ENCODE measurements at places on chromosomes 3 and 15. TPM values are rescaled to one million over a fixed set of nuclear protein-coding genes. Genes with fewer than 3 reads are reported as not detected.

- DNase-seq: no peak
Measured at GRCh38 chr3:20645340-20645739, 459.3 kb upstream of the SGO1 start.

DNA sequence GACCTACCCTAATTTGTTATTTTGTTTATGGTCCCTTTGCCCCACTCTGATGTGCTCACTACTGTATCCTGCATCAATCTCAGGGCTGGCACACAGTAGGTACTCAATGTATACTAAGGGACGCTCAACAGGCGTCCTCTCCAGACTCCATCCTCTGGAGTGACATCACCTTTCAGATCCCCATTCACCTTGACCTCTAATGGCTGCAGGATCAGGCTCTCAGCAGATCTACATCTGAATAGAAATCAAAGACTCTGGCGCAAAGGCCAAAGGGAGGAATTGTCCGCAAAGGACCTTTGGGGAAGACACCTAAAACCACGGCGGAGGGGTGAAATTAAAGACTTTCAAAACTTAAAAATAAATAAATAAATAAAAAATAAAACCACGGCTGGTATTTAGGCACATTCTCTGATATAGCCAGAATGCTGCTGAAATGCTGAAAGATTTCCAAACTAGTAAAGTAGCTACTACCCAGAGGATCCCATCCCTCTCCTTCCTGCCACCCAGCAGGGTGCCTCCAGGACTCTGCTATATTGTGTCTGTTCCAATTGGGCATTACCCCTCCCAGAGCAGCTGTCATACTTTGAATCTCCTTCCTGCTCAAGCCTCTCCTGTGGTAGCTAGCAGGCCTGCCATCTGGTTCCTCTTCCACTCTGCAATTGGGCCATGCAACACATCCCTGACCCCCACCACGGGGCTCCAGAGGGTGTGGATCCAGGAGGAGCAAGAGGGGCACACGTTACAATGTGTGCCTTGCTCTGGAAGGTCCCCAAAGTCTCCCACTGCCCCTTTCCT lies 6.1 kb downstream of the SHF start:
- DNase-seq: no peak

- no peak for DNase-seq
Measured at GRCh38 chr3:134364936-134365765, 9.1 kb downstream of the AMOTL2 start.

GRCh38 chr15:38255690-38256089 lies 3.1 kb downstream of the SPRED1 start:
- DNase-seq: no peak

- no peak for DNase-seq
Measured at GRCh38 chr15:38558372-38559059, 6.1 kb downstream of the RASGRP1 start.

Gene CA12
- 24.8 TPM for polyA plus RNA-seq
